ENCODE measurements at places on chromosomes 12 and 14.

DNA sequence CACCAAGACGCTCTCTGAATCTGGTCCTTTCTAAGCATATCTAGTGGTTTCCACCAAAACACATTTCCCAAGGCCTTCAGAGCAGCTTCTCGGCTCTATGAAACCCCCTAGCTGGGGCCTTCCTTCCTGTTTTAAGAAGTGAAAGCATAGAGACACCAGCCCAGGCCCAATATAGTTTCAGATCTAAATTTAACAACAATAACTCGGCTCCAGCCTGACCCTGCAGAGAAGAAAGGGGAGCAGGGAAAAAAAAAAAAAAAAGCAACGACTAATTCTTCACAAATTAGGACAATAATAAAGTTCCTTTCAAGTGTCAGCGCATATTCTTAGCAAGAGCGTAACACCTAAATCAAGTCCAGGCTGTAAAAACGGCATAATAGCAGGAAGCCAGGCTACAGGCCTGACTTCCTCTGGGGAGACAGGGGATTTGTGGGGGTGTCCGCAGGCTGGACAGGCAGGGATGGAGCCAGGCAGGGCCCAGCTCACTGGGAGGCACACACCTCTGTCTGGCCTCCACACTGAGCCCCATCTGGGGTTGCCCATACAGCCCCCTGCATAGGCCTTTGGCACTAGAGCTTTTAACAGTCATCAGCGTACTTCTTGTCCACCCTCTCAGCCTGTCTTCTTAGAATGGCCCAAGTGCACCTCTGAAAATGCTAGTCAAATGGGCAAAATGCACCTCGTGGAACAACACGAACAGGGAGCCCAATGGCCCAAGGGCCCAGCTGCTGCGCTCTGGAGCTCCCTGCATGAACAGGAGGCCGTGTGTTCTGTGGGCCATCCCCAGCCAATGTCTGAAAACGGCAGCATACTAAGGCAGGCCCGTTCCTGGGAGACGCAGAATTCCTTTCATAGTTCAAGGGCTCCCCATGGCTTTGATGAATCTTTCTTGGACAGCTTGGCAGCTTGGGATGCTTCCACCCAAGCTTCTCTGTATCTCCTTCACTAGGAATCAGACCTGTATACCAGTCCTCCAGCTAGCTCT is 772.9 kb downstream of the MED13L start:
- H3K36me3 ChIP-seq = no peaks in the 10 kb centered on the region
- peaks cover 7% of the 10 kb centered on the region for H3K4me1 ChIP-seq
- no peak overlapping the region for H3K27ac ChIP-seq
- no peak overlapping the region for H3K4me3 ChIP-seq
- no peaks in the 10 kb centered on the region for H3K27me3 ChIP-seq

- no peak overlapping the region for H3K4me3 ChIP-seq
- peaks cover 44% of the 10 kb centered on the region for H3K4me1 ChIP-seq
- peaks cover 94% of the 10 kb centered on the region for H3K36me3 ChIP-seq
- DNase-seq = peak; percentile 69
- H3K27me3 ChIP-seq = no peaks in the 10 kb centered on the region
- no peak overlapping the region for H3K27ac ChIP-seq
Measured at GRCh38 chr12:112992541-112993398, 14.5 kb downstream of the OAS2 start.

GRCh38 chr14:54650331-54650958 is 83.5 kb downstream of the SAMD4A start:
- H3K36me3 ChIP-seq = no peaks in the 10 kb centered on the region
- H3K27me3 ChIP-seq = peaks cover 28% of the 10 kb centered on the region
- no peak overlapping the region for H3K27ac ChIP-seq

DNA sequence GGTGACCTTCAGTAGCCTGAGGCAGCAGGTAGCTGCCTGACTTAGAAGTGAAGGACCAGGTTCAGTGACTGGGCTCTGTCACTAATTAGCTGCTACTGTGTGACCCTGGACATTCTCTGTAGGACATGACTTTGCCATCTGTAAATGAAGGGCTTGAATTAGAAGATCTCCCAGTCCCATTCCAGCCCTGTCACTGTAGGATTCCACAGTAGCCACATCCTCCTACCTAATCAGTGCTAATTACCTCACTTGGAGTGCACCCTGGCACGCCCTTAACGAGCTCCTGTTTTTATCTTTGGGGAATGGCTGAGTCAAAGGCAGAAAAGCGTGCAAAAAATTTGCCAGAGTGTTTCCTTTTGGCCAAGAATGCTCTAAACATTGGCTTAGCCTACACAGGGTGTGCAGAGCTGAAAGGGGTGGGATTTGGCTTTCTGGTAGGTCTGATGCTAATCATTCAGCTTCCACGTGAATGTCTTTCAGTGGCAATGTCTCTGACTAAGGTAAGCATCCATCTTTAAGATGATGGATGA is 6.8 kb downstream of the NTF3 start:
- no peak for DNase-seq
- H3K27me3 ChIP-seq = peaks cover 11% of the 10 kb centered on the region
- H3K4me3 ChIP-seq = no peak overlapping the region
- H3K27ac ChIP-seq = no peak overlapping the region
- no peaks in the 10 kb centered on the region for H3K36me3 ChIP-seq

All from activated CD4-positive, alpha-beta T cell treated with anti-CD3 and anti-CD28 coated beads, Interleukin-2, amount 10 ng/mL, durations not matched to agents 7 days and 5 days (primary cell).